ENCODE measurements at places on chromosomes 6 and 20.

GRCh38 chr6:142705054-142705453, 239.9 kb downstream of the HIVEP2 start:
- DNase-seq = no peak

GRCh38 chr6:167308207-167308606, 16.7 kb upstream of the TTLL2 start:
- DNase-seq = no peak

DNA sequence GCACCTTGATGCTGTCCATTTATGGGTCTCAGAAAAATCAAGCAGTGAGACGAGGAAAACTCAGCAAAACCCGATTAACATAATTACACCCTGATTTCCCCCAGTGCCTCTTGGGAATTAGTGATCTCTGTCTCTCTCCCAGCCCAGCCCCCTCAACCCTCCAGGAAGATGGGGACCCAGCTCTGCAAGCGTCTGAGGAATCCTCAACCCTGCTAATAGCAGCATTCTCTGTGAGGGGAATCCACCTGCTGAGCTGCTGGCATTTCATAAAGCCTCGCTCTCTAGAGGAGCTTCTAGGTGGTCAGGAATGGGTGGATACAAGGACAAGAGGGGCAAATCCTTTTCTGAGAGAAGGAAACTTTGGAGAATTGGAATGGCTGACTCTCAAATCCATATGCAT, 13.9 kb downstream of the NR2E1 start:
- DNase-seq = no peak

GRCh38 chr6:85405175-85405852, 44.6 kb upstream of the NT5E start:
- no peak for DNase-seq

DNA sequence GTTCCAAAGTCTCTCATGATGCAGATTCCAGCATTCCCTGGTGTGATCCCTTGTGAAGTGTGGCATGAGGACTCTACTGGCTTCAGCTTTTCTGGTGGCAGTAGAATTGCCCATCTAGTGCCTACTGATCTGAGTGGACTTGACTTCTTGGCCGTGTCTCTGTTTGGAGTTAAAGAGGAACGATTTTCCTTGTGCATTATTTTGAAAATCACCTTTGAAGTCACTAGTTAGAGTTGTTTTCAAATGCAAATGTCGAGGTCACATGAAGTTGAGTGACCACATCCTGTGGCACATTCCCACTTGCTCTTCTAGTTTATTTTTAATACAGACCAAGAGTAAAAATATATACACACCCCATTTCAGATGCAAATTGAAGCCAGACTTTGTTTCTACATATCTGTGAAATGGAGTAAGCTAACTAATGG, 270.7 kb upstream of the TAB2 start:
- no peak for DNase-seq

DNA sequence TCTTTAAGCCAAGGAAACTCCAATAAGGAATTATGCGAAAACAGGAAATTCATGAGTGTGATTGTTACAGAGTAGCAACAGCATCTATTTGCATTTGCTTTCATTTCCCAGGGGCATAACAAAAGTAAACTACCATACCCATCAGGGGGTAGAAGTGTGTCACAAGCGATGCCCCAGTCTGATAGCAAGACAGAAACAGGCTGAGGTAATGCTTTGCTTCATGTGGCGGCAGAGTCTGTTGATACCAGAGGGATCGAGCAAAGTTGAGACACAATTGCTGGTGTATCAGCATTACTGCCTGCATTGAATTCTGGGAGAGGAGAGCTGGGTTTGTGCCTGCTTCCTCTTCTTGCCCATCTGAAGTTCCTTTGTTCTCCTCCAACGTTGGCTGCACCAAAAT, 51.2 kb upstream of the LYRM2 start:
- no peak for DNase-seq

GRCh38 chr6:164455835-164456234, 853.6 kb downstream of the C6orf118 start:
- DNase-seq = no peak

DNA sequence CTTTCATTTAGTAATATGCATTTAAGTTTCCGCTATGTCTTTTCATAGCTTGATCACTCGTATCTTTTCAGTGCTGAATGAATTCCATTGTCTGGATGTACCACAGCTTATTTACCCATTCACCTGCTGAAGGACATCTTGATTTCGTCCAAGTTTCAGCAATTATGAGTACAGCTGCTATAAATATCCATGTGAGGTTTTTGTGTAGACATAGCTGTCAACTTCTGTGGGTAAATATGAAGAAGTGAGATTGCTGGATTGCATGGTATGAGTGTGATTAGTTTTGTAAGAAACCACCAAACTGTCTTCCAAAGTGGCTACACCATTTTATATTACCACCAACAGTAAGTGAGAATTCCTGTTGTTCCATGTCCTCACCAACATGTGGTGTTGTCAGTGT, 79.2 kb upstream of the STMND1 start:
- no peak for DNase-seq

DNA sequence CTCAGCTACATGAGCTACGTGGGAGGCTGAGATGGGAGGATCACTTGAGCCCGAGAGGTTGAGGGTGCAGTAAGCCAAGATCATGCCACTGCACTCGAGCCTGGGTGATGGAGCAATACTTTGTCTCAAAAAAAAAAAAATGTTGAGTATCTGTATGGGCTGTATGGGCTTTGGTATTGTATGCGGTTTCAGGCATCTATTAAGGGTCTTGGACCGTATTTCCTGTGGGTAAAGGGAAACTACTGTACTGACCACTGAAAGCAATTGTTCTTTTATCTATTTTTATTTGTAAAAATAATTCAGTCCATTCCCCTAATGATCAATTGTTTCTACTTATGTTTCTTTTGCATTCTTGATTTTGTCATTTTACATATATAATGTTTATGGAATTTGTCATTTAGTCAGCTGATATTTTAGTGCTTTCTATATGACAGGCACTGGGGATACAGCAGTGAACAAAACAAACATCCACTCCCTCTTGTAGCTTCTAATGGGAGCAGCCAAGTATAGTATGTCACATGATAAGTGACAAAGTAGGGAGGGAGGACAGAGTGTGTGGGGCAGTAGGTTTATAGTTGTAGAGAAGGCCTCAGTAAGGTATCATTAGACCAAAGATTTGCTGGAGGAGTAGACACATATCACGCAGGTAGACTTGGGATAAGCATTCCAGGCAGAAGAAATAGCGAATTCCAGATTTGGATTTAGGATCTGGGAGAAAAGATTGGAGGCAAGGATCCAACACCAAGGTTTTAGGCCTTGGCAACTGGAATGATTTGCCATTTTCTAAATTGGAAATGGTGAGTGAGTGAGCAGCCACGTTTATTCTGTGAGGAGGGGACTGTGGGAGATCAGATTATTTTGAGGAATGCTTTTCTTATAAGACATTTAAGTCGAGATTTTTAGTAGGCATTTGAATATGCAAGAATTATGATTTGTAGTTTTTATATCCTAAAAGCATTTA, 6.0 kb downstream of the PCMT1 start:
- no peak for DNase-seq

GRCh38 chr6:148218542-148219258, 123.9 kb upstream of the SASH1 start:
- no peak for DNase-seq

DNA sequence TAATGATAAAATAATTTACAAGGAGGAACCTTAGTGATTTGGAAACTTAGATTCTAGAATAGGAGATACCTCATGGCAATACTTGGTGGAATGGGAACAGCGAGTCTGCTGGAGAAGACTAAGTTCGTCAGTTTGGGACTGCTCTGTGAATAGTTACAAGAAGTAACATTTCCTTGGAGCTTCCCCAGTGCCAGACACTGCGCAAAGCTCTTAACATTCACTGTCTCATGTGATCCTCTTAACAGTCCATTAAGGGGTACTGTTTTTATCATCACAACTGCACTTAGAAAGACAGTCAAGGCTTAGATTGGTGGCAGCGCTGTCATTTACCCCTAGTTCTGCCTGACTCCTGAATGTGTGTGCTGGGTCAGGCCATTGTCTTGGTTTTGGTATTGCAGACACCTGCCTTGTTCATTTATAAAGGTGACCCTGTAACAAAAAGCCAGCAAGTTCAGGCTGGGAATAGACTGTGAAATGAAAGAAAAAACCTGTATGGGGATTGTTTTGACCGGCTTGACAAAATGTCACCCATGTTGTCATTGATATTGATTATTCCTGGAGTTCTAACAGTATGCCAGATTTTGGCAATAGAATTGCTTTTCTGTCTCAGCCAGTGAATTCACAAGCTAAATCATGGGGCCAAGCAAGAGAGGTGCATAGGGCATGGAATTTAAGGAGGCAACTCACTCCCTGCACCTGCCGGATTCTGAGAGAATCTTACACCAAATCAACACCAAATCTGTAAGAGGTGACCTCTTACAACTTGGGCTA, 118.4 kb downstream of the SASH1 start:
- no peak for DNase-seq

GRCh38 chr6:16524380-16524707, 236.9 kb downstream of the ATXN1 start:
- DNase-seq = no peak

DNA sequence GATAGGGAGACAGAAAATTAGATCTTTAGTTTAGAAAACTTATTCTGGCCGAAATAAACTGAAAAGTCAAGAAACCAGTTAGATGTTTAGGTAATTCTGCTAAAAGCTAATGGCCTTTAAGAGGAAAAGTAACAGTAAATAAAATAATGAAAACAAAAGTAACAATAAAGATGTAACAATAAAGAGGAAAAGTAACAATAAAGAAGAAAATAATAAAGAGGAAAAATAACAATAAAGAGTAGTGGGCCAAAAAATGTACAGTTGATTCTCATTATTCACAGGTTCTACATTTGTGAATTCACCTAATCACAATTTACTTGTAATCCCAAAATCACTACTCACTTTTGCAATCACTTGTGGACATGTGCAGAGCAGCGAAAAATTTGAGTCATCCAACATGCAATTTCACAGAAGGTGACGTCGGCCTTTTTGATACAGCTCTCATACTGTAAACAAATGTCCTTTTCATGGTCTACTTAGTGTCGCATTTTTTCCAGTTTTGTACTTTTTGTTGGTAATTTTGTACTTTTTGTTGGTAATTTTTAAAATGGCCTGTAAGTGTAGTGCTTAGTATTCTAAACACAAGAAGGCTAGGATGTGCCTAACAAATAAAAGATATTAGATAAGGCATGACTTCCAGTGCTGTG, 24.0 kb downstream of the HBS1L start:
- no peak for DNase-seq

GRCh38 chr6:38168699-38169098, 349.2 kb downstream of the ZFAND3 start:
- no peak for DNase-seq

GRCh38 chr6:143449714-143450452, 612 bp downstream of the ADAT2 start:
- no peak for DNase-seq

DNA sequence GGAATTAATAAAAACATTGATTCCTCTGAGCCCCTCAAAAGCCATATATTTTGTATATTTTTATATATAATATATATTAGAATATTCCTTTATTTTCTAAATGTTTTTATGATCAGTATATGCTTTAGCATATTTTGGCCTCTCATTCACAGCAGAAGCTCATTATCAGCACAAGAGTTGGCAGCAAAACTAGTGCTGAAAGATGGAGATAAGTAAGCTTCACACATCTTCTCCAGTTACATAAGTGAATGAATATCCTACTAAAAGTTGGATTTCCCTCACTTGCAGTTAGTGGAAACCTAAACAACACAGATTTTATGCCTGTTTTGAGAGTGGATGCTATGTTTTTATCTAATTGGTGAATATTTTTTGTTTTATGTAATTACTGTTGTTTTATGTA, 1303.8 kb upstream of the ADGRB3 start:
- DNase-seq = no peak

DNA sequence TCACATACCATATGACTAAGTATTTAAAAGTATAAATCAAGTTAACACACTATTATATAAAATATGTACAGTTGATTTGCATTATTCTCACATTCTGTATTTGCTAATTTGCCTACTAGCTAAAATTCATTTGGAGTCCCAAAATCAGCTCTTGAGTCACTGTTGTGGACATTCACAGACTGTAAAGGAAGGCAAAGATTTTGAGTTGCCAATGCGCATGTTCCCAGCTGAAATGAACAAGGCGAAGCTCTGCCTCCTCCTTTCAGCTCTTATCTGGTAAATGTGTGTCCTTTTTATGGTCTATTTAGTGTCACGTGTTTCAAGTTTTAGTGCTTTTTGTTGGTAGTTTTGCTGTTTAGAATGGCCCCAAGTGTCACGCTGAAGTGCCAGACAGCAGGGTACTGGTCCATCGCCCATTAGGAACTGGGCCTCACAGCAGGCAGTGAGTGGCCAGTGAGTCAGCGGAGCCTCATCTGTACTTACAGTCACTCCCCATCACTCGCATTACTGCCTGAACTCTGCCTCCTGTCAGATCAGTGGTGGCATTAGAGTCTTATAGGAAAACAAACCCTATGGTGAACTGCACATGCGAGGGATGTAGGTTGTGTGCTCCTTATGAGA, 87.2 kb upstream of the ADTRP start:
- no peak for DNase-seq

GRCh38 chr20:48799328-48800105, 28.3 kb downstream of the PREX1 start:
- no peak for DNase-seq

DNA sequence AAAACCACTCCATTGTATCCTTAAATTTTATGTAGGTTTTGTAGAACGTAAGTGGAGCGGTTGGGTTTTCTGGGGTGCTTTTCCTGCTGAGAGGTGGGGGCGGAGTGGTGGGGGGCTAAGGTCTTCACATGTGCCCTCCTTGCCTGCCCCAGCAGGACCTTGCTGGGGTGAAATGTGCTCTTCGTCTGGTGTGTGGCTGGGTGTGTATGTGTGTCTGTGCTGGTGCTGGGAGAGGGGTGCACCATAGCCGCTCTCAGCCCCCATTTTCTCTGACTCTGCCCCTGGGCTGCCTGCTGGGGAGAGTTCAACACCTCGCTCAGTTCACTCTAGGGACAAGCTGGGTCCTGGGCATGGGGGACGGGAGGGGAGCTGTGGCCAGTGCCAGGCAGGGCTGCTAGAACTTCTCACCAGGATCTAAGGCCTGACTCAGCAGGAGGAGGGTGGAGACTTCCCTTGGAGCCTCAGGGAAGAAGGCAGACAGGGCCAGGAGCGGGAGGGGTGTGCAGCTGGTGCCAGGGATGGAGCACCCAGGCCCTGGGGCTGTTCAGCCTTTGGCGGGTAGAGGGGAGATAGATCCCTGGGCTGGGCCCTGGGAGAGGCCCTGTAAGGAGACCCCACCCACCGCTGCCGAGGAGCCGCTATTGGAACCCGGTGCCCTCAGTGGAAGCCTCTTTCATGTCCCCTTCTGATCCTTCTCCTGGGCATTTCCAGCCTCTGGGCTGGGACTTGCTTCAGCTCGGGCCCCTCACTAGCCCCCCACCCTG, 4.8 kb downstream of the SOX18 start:
- no peak for DNase-seq

Data from suprapubic skin (tissue), 4 donors.